ENCODE measurements at places on chromosomes 3 and 15. TPM values are rescaled to one million over a fixed set of nuclear protein-coding genes. Genes with fewer than 3 reads are reported as not detected.

Gene SYNM
- total RNA-seq: 9.3 TPM

Gene STXBP5L
- total RNA-seq: 0.09 TPM

Gene OIP5
- 67.7 TPM for total RNA-seq

Gene LOXL1
- 161 TPM for total RNA-seq

- DNase-seq: no peak
Measured at GRCh38 chr15:74907163-74907870, 666 bp upstream of the FAM219B start.

GRCh38 chr3:5618170-5618569, 430.7 kb downstream of the EDEM1 start:
- no peak for DNase-seq

- no peak for DNase-seq
Measured at GRCh38 chr3:193620650-193621049, 27.6 kb downstream of the OPA1 start.

DNA sequence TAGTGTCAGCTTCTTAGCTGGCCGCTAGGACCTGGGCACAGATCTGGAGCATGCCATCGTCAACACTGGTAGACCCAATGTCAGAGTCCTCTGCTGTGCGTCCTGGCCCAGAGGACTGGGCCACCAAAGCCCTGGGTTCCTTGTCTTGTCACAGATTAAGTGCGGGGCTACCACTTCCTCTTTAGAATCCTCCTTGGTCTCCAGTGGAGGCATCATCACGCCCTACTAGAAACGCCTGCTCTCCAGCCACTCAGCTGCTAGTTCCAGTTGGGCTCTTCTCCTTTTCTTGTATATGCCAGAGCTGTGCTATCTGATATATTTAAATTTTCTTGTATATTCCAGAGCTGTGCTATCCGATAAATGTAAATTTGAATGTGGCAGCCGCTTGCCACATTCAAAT, 11.2 kb downstream of the PPCDC start:
- no peak for DNase-seq

DNA sequence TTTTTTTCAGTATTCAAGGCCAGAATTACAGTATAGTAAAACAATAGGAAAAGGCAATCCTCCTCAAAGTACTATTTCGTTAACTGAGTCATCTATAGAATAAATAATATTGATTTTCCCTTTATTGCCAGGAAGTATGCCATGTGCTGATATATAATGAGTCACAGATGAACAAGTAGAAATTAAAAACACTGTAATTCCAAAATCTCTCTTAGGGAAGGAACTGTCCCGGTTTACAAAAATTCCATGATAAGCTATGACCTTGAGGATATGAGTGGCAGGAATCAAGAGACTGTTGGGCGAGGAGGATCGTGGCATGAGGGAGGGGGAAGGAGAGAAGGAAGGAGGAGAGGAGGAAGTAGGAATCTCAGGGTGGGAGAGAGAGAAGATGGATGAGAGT, 166.0 kb upstream of the ICE2 start:
- DNase-seq: no peak

DNA sequence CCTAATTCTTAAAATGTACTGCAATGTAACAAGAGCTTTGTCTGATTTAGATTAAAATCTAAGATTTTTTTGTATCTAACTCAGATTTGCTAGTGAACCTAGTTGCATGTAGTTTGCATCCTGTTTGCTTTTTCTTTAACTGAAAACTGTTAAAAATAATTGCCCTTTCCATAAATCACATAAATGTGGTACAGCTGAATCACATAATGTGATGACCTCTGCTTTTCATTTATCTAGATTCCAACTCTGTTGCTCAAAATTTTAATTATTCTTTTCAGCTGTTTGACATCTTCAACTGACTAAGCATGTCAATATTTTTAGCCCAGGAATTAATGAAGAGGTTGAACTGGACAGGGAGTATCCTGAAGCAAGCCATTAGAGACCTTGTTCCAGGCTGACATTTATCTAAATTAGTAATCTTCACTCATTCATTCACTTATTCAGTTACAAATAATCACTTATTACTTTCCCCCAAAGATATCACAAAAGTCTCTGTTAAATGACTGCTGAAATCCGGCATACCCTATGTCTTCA, 101.9 kb upstream of the PLXND1 start:
- DNase-seq: no peak

- no peak for DNase-seq
Measured at GRCh38 chr15:50905055-50905454, 3.4 kb upstream of the AP4E1 start.

DNA sequence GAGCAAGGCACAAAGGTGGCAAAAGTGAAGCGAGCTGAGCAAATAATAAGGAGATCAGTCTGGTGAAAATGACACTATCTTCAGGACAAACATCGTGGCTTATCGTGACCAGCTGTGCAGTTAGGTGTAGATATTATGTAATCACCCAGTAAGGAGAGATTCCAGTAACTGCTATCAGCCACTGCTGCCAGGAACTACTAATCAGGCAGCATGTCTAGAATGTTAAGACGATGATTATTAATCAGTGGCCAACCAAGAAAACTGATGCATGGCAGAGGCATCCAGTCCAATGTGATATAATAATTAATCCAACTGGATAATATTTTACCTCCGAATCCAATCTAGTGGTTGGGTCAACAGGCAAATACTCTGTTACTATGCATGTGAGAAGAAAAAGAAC, 252.7 kb upstream of the ZPLD1 start:
- no peak for DNase-seq

DNA sequence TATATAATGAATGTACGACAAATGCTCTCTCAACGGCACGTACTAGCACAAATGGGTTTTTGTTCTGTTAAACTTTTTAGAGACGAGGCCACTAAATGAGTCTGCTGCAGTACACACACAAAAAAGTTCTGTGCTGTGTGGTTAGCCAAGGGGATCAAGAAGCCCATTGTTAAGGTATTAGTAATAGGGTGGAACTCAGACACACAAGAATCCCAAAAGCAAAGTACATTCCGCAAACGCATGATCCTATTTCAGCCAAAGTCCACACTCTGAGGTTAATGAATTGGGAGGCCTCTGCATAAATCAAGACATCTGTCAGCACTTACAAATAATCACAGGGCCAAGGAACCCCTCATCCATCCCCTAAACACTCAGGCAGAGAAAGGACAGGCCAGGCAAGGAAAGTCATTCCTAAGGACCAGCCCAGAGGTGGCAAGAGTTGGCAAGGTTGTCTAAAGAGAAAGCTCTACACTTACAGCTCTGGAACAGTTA, 12.1 kb downstream of the OSBPL10 start:
- peak; percentile 89 for DNase-seq

DNA sequence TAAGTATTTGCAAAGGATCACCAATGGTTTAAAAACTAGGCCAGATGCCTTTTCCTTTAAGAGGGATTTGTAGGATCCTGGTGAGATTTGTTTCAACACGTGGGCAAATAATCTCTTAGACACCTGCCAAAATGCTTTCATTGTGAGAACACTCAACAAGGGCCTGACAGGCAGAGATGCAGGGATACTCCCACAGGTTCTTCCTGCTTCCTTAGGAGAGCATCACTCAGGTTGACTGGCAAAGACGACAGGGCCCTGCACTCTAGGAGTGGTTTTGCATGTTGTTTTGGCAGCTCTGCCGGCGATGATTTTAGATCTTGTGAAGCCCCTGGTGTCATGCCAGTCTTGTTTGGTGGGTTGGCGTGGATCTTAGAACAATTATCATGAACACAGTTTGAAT, 184.5 kb downstream of the NR1D2 start:
- DNase-seq: no peak

GRCh38 chr15:78460737-78461136, 22.7 kb downstream of the IREB2 start:
- DNase-seq: no peak

- DNase-seq: no peak
Measured at GRCh38 chr3:40073310-40074007, 236.0 kb upstream of the EIF1B start.

GRCh38 chr15:63763476-63764123, 70.1 kb downstream of the HERC1 start:
- DNase-seq: peak; percentile 11

GRCh38 chr15:101025896-101026631, 106.9 kb downstream of the LRRK1 start:
- DNase-seq: no peak

DNA sequence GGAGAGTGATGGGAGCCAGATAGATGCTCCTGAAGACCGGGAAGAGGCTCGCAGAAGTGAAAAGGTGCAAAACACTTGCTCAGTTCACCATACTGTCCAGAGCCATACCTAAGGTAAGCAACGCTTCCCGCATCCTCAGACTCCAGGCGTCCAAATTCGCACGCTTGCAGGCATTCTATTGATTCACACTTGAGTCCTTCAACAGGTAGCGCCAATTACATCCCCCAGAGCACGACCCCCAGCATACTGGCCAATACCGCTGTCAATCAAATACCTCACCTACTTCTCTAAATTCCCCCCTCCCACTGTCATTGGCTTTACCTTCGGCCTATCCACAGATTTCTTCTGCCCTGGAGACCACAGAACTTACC, 361 bp upstream of the STXBP5L start:
- no peak for DNase-seq

- DNase-seq: peak; percentile 21
Measured at GRCh38 chr15:60800299-60801072, 321.5 kb upstream of the ICE2 start.

GRCh38 chr15:57425842-57426241, 49.5 kb downstream of the CGNL1 start:
- no peak for DNase-seq

DNA sequence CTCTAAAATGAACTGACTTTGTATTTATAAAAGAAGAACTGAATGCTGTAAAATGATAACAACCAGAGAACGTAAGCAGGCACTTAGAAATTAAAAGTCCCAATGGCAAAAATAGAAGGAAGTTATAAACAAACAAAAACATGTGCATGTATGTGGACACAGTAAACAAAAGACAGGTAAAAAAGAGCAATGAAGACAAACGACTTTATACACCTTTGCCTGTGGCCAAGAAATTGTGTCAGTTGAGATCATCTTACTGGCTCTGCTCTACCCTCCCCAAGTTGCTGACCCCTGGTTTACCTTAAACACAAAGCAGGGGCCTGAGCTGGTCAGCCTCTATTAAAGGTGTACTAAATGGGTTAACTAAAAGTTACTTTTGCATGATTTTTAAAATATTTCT, 41.7 kb upstream of the GP5 start:
- no peak for DNase-seq

GRCh38 chr15:54083991-54084390, 105.8 kb downstream of the UNC13C start:
- no peak for DNase-seq

DNA sequence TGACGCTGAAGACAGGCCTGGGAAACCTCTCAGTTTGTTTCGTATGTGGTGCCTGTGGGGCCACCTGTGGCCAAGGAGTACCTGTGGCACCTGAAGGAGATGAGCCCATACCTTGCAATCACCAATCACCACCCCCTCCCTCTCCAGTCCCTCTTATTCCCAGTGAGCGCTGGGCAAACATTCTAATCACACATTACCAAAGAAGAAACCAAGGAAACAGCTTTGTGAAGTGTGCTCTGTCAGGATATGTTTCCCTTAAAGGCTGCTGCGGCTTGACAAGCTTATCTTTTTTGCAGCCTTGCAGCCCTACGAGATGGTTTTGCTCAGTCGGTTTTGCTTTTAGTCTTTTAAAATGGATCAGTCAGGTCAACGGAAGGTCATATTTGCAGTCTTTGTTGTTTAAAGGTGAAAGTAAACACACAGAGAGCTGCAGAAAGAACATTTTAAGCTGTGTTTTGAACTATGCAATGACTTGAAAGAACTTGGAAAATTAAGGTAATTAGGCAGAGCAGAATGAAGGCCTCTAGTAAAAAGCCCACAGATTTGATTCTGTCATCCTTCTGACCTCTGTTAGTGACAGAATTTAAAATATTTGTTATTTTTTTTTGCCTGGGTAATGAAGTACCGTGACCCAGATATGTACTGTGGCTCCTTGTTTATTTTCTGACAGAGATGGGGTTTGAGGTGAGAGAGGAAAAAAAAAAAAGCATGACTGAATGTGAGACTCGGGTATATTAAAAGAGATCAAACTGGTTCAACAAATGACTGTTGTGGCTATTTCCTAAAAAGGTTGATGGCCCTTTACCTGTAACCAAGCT, 461.4 kb downstream of the NSUN3 start:
- DNase-seq: no peak

DNA sequence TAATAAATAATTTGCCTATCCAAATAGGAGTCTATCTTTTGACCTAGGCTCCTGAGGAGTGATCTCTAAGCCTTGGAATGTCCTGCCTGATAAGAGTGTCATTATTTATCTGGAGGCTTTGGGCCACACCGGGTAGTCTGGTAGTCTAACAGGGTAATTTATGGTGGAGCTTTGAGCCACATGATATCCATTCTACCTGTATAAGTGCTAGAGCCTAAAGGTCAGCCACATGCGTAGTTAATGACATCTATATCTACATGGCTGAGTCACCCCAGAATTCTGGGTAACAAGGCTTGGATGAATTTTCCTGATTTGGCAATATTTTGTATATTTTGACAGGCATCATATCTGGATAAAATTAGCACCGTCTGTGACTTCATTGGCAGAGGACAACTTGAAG, 681.4 kb downstream of the MCTP2 start:
- no peak for DNase-seq

- no peak for DNase-seq
Measured at GRCh38 chr15:26028086-26028740, 165.1 kb upstream of the ATP10A start.

- no peak for DNase-seq
Measured at GRCh38 chr3:197888511-197888910, 61.5 kb upstream of the RPL35A start.

DNA sequence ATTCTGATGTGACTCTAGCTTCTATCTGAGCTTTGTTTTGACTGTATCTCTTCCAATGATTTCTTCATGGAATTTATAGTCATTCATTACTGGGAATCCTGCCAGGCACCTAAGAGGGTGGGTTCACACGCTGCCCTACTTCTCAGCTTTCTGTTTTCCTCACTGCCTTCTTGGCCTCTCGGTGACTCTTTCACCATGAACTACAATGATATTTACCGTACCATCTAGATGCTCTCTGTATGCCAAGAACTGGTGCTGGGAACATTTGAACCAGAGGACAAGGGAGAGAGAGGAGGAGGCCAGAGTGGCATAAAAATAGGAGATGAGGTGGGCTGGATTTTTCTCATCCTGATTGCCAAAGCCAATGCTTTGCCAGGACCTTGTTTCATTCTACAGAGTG, 280.0 kb upstream of the P2RY1 start:
- DNase-seq: no peak

- DNase-seq: no peak
Measured at GRCh38 chr15:39834256-39834655, 51.6 kb upstream of the FSIP1 start.

DNA sequence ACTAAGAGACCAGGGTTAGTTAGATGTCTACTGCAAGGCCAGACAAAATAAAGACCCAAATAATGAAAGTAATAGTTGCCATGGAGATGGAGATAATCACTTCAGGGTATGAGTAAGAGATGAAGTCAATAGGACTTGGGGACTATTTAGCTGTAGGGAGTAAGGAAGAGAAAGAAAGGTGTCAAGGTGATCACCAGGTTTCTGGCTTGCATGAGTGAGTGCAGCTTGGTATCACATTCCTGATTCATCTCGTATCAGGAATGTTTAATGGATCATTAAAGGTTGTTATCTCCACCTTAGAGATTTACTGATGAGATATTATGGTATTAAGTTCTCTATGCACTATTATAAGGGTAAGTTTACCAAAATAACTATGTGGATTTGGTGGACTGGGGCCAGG, 357.4 kb upstream of the ATP11B start:
- DNase-seq: no peak

Data from Daoy (cell line).